Pulmonary artery endothelial cell (primary cell): ENCODE measurements at places on chromosomes 2 and 18. TPM values are rescaled to one million over a fixed set of nuclear protein-coding genes. Genes with fewer than 3 reads are reported as not detected.
A peak's percentile ranks its signal among the peaks of the same experiment; 100 is the strongest.

- DNase-seq: no peak
Measured at GRCh38 chr18:80233201-80233835, 14.0 kb downstream of the PARD6G start.

DNA sequence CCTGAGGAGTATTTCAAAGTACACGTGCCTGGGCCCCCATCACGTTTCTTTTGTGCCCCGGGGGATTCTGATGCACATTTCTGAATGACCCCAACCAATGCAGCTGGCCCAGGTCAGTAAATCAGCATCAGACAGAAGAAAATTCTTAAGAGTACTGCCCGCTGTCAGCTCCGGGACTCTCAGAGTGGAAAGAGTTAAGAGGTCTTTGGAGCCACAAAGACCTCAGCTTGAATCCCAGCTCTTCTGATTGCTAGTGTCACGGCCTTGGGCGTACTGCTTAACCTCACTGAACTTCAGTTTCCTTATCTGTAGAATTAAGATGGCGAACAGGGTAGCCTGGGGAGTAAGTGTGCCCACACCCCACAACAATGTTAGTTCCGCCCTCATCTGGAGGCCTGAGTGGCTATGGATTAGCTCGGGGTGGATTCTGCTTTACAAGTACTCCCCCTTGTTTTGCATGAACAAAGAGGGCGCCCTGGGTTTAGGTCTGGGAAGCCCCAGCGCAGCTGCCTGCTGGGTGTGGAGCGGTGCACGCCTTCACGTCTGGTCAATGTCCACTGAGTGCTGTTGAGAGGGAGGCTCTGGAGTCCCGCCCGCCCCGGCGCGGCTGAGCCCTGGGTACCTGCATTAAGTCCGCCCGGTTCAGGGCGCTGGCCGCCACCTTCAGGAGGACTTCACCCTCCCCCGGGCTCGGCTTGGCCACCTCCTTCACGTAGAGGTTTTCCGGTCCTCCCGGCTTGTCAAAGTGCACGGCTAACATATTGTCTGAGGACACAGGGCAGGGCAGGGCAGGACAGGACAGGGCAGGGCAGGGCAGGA, 858 bp downstream of the TP53I3 start:
- DNase-seq: peak; percentile 40

GRCh38 chr2:28898048-28898447, 3.6 kb downstream of the WDR43 start:
- DNase-seq: no peak

DNA sequence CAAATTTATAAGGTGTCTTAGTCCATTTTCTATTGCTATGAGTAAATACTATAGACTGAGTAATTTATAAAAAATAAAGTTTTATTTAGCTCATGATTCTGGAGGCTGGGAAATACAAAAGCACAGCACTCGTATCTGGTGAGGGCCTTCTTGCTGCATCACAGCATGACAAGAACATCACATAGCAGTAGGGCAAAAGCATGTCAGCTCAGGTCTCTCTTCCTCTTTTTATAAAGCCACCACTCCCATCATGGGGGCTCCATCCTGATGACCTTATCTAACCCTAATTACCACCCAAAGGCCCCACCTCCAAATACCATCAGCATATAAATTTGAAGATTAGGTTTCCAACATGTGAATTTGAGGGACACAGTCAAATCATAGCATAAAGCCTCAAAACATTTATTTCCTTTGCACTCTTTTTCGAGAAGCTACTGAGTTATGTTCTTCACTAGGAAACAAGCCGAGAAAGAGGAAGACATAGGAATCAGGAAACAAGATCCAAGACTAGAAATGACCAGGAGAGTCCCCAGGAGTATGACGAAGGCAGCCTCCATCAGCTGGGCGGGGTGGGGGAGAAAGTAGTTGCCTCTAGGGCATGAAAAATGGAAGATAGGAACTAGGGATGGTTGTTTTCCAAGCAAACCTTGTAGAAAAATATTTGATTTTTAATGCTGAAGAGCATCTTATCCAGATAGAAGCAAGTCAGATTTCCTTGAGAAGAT, 24.1 kb upstream of the NABP1 start:
- DNase-seq: no peak

UGT1A3 gene
- not detected in 2 replicates for total RNA-seq
